ENCODE measurements at places on chromosomes 6 and 20.

GRCh38 chr6:152585236-152585635, 51.9 kb downstream of the SYNE1 start:
- no peak for DNase-seq

DNA sequence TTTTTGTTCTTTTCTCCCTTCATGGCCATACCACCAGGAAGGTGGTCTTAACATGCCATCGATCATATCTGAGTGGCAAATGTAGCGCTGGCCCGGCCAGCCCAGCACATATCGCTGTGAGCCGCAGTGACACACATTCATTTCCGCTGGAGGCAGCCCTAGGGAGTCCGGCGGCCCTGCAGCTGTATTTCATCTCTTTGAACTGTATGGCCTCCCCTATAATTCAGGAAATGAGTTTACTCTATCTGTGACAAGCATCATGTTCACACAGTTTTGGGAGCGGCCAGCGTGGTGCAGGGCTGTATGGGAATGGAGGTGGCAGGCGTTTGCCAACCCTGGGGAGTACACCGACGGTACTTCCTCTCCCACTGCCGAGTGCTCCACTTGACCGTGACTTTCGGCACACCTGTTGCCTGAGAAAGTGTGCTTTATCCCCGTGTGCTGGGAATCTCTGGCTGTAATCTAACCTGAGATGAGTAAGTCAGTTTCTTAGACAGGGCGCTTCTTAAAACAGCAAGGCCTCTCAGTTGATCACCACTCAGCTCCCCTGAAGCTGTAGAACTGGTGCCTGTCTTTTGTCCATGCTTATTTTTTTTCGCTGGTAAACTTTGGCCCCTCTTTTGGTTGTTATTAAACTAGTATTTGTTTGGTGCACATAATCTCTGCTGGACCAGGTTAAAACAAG, 257.1 kb upstream of the TAB2 start:
- no peak for DNase-seq

DNA sequence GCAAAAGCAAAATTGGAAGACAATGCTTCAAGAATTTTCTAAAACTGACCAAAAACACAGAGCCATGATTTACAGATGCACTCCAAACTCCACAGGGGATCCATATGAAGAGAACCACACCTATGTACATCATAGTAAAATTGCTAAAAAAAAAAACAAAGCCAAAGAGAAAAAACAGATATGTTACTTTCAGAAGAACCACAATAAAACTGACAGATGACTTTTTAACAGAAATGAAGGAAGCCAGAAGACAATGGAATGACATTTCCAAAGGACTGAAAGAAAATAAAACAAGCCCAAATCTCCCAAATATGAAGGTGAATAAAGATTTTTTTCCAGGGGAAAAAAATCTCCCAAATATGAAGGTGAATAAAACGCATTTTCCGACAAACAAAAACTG, 17.5 kb downstream of the TRERF1 start:
- DNase-seq, result no peak

DNA sequence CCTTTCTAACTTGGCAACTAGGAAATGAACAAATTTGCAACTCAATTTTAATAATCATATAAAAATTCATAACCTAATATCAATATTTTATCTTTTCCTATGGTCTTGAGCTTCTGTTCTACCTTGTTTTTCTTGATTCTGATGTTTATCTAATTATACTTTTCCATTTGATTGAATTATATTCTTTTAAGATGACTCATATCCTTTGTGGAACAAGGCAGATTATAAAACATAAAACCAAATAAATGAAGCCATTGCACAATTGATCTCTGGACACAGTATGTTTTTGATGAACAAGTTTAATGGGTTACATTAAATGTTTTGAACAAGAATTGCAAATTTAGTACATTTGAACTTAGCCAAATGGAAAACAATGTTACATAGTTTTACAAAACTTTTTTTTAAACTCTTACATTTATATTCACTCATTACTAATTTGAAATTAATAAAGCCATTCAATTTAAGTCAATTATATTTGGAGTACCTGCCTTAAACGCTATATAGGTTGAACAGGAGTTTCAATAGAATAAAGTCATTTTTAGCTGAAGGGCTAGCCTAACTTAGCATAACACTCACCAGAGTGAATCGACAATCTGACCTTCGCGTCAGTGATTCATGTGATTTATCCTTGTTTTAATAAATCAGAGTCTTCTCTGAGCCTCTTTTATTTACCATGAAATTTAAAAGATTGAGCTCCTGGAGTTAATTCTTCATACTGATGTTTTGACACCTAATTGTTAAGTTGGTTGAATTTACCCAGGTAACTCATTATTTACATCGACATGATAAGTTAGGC, 3.8 kb downstream of the NCOA7 start:
- DNase-seq, result no peak

- no peak for DNase-seq
Measured at GRCh38 chr6:144214622-144215401, 64.5 kb downstream of the STX11 start.
